ENCODE measurements at places on chromosomes 4 and X.

GRCh38 chrX:83416273-83416672, 91.8 kb upstream of the POU3F4 start:
- DNase-seq = no peak

- no peak for DNase-seq
Observed at GRCh38 chr4:2411786-2412510, 6.5 kb downstream of the ZFYVE28 start.

DNA sequence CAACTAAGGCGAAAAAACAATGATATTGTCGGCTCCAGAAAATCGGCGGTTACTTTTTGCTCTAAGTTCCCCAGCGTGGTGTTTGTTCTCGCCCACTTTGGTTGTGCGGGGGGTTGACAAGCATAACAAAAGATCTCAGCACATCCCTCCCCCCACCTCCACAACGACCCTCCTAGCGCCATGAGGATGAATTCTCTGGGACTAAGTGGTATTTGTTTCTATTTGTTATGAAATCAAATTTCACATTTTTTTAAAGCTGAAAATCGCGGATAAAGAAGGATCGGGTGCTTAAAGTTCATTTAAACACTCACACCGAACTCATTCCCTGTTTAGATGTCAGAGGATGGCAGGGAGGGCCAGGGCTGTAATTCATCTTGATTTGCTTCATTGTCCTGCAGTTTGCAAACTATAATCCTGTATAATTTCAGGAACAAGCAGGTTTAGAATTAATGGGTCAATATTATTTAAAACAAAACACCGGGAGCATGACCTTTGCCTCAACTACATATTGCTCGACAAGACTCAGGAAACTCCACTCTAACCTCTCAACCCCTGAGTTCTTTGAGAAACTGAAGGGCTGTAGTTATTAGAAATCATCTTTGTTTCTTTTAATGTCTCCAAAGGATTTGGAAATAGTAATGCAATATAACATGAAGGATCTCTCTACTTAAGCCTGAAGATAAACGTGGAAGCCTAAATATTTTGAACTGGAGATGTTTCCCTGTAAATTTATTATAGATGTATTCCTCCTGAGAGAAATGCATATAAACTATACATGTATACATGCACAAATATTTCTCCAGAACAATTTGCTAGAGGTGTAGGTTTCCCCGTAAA, 6.4 kb downstream of the PITX2 start:
- no peak for DNase-seq

DNA sequence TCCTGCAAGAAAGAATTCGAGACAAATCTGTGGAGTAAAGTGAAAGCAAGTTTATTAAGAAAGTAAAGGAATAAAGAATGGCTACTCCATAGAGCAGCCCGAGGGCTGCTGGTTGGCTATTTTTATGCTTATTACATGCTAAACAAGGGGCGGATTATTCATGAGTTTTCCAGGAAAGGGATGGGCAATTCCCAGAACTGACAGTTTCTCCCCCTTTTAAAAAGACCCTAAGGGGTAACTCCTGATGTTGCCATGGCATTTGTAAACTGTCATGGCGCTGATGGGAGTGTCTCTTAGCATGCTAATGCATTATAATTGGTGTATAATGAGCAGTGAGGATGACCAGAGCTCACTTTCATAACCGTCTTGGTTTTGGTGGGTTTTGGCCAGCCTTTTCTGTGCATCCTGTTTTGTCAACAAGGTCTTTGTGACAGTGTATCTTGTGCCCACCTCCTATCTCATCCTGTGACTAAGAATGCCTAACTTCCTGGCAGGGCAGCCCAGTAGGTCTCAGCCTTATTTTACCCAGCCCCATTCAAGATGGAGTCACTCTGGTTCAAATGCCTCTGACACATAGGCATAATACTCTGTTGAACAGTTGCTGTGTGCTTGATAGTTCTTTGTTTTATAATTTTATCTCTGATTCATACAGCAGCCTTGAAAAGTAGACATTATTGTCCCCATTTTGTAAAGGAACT, 25.8 kb downstream of the GAB1 start:
- no peak for DNase-seq

GRCh38 chrX:72367516-72367915, 61.8 kb upstream of the CITED1 start:
- DNase-seq = no peak

- no peak for DNase-seq
Observed at GRCh38 chr4:163804001-163804400, 309.5 kb downstream of the TMA16 start.
